ENCODE measurements at places on chromosomes 1 and 21. TPM values are rescaled to one million over a fixed set of nuclear protein-coding genes. Genes with fewer than 3 reads are reported as not detected.
A peak's percentile ranks its signal among the peaks of the same experiment; 100 is the strongest.

Gene FAM110D
- 2.6 TPM for polyA plus RNA-seq

Gene TENT5C
- 0.06 TPM for polyA plus RNA-seq

Gene DISC1
- 3.3 TPM for polyA plus RNA-seq

Gene NPPA
- polyA plus RNA-seq: not detected

DNA sequence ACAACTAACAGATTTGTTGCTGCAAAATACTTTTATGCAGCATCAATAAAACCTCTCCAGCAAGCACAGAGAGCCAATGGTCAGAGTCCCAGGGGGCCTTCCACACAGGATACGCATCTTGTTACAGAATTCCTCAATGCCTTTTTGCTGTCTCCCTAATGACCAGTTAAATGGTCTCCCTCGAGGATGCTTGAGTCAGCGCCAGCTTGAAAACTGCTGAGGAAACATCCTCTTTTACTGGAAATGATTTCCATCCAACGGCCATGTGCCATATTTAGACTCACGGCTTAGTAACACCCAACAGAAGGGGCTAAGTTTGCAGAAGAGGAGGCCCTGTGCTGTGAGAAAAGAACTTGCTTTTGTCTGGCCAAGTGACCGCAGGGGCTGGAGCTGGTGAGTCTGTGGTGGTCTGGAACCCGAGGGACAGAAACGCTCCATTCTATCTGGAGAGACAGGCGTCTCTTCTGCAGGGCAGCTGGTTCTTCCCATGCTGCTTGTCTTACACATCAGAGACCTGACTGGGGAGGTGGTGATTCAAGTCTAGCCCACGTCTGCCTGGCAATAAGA is 496.4 kb downstream of the SETD4 start:
- DNase-seq: no peak

DNA sequence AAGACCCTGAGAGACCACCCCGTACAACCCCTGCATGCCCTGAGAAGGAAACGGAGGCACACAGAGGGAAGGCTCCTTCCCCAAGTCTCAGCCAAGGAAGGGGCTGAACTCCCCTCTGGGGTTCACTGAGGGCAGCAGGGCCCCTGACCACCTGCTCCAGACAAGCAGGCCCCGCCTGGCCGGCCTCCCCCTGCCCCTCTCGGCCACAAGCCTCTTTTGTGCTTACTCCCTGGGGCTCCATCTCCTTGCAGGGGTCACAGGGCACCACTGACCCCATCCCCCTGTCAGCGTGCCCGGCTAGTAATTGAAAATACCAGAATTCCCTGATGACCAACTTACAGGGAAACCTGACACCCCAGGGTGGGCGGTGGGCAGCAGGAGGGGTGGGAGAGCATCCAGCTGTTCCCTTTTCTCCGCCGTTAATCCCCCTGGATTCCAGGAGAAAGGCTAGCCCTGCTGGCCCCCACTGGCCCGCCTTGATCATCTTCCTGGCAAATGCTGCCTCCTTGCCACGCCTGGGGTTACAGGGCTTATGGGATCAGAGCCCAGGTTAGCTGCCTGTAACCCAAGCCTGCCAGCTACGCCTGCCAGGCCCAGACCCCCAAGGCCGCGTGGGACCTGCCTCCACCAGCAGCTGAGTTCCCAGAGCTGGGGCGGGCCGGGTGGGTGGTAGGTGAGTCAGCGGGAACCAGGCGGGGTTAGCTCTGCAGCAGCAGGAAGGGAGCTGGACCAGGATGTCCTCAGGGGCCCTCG is 96.1 kb downstream of the LACTBL1 start:
- peak; percentile 77 for DNase-seq

GRCh38 chr1:55626326-55626725 is 411.2 kb upstream of the USP24 start:
- DNase-seq: no peak

DNA sequence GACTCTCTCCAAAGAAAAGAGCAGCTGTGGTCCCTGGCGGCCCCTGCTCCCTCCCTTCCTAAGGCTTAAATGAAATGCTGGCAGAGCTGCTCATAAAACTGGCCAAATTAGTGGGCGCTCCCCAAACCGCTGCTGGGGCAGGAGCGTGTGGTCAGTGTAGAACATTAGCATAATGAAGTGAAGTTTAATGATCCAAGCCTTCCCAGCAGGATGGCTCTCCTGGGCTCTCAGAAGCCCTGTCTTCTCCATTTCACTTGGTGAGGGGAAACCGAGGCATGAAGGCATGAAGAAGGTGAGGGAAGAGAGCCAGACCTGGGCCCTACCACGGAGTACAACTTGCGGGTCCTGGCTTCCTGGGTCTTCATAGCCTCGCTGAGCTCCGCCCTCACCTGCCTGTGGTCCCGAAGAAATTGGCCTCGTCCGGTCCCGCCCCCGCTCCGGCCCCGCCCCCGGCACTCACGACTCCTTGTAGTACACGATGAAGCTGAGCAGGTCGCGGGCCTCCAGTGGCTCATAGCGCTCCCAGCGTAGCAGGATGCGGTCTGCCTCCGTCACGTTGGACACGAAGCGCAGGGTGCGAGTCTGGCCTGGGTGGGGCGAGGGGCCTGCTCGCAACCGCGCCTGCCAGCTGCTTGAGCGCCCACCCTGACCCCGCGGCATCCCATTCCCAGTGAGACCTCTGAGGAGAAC is 10.3 kb downstream of the INSRR start:
- no peak for DNase-seq

DNA sequence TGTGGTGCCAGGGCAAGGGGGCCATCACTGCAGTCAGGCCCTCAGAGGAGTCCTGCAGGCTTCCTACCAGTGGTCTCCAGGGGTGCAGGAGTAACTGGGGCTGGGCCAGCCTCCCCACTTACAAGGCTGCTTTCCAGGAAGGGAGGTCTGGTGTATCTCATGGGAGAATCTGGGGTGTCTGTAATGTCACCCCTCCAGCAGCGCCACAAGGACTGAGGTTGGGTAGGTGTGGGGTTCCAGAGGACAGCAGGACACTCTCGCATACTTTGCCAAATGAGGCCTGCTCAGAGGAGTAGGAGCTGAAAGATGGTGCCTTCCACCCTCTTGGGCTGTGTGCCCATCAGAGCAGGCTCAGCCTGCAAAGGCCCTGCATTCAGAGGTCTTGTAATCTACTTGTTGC is 46.9 kb downstream of the TNNT2 start:
- DNase-seq: no peak

GRCh38 chr1:103327054-103327719 is 198.3 kb upstream of the RNPC3 start:
- DNase-seq: no peak

DNA sequence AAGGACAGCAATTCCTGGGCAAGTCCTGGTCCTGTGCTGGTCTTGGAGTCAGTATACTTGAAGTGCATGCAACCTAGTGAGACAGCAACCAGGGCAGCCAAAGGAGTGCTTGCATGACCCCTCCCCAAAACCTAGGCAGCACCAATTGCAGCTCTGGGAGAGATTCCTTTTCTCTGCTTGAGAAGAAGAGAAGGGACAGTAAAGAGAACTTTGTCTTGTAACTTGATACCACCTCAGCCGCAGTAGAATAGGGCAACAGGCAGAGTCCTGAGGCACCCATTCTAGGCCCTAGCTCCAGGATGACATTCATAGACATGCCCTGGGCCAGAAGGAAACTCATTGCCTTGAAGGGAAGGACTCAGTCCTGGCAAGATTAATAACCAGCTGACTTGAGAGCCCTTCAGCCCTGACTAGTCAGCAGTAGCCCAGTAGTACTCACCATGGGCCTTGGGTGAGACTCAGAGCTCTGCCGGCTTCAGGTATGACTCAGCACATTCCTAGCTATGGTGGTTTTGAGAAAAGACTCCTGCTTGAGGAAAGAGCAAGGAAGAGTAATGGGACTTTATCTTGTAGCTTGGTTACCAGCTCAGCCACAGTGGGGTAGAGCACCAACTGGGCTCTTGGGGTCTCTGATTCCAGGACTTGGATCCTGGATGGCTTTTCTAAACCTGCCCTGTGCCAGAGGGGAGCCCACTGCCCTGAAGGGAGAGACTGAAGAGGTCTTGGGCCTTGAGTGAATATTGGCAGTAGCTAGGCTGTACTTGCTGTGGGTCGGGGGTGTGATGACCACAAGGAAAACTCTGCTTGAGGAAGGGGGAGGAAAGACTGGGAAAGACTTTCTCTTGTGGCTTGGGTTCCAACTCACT is 51.7 kb upstream of the ACADM start:
- no peak for DNase-seq

DNA sequence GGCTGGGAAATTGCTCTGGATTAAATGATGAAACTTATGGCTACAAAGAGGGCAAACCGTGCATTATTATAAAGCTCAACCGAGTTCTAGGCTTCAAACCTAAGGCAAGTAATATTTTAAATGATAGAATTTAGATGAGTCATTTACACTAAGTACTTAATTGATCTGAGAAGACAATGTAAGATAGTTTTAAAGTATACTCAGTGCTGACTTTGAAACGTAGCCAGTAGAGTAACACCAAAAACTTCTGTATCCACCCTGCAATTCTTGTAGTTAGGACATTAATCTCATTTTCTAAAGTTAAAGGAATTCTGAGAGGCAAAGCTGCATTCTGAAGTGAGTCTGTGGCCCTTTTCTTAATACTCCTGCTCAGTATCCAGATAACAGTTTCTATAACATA is 20.8 kb downstream of the ATP1B1 start:
- DNase-seq: no peak

DNA sequence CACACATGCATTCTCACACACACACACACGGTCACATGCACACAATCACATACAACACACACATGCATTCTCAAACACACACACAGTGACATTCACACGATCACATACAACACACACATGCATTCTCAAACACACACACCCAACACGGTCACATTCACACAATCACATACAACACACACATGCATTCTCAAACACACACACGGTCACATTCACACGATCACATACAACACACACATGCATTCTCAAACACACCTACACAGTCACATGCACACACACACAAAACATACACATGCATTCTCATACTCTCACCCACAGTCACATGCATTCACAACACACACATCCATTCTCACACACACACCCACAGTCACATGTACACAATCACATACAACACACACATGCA is 135.0 kb downstream of the CASZ1 start:
- no peak for DNase-seq

GRCh38 chr1:206705191-206705590 is 20.5 kb downstream of the MAPKAPK2 start:
- DNase-seq: no peak

DNA sequence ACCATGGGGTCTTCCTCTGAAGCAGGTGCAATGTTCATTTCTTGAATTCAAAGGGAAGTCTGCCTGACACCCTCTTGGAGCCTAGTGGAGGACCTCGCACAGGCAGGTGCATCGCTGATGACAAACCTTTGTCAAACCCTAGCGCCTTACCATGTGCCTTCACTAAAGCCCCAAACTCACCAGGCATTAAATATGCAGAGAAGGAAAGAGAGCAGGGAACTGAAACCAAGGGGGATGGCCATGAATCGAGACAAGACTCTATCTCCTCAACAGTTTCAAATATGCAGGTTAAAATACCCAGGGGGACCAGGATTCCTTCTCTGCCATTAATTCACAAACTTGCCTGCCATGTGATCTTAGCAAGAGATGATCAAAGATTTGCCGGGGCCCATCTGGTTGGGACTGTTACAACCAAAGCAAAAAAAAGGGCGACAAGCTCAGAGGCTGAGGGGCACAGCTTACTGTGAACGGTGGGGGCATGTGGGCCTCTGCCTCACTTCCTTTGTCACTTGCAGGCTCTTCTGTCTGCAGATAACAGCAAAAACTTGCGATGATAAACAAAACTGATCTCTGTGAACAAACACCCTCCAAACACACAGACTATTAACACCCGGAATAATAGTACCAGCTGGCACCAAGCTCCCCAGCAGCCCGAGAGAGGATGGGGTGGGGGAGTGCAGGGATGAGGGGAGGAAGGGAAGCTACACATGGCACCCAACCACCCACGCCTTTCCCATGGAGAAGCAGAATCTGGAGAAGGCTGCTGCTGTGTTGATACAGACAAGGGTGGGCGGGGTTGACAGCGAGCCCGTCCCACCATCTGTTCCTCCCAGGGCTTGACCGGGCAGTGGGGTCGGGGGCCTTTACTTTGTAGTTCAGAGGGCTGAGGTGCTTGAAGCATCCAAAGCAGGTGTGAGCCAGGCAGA is 33.9 kb downstream of the TMEM63A start:
- DNase-seq: no peak

DNA sequence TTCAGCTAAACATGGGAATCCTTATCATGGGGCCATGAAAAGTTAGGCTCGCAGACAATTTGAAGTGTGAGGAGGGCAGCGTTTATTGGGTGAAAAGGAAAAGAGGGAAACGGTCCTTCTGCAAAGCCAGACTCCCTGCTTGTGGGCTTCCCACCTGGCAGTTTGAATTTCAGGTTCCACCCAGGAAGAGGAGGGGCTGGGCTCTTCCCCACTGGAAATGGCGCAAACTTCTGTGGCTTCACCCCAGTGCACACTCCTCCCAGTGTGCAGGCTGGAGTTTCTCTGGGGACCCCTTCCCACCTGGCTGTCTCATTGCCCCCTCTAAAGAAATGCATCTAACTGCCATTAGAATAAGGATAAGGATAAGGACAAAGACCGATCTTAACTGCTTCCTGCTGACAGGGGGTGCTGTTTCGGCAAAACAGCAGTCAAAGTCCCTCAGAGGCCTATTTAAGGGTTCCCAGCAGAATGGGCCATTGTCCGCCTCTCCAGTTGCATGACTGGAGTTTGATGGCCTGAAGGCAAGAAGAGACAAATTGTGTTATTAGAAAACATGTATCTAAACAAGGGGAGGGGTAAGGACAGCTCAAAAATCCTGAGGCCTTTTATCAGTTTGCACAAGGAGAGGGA is 20.4 kb downstream of the AIM2 start:
- DNase-seq: no peak

DNA sequence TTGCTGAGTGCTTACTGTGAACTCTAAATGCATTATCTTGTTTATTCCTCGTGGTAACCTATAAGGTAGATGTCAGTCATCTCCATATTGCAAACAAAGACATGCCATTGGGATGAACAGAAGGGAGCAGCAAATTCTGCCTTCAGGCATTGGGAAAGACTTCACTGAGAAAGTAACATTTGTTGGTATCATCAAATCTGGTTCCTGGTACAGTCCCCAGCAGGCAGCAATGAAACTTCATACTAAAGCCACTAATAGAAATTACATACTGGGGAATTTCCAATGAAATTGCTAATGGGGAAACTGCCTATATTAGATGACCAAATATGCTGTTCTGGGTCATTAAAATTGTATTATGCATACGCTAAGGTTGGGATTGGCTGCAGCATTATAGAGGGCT is 47.3 kb upstream of the ST6GALNAC5 start:
- DNase-seq: no peak

GRCh38 chr1:87674791-87675190 is 346.1 kb downstream of the LMO4 start:
- no peak for DNase-seq

DNA sequence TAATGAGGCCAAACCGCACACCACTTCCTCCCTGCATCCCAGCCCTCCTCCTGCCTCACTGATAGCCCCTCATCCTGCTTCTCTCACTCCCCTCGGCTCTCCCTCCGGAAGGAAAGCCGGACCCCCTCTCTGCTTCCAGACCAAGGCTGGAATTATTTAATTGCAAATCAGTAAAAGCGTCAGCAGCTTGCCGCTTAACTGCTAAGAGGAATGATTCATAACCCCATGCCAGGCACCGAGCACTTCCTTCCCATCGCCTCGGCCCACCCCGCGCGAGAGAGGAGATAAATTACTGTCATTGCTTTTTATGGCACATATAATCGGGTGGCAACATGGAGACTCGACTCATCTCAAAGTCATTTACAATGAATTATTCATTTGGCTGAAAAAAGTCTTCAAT is 77.3 kb downstream of the UBIAD1 start:
- DNase-seq: no peak

Data from endothelial cell of umbilical vein (primary cell).